ENCODE measurements at places on chromosomes 2 and 18.

GRCh38 chr2:235725841-235726240 is 232.0 kb downstream of the AGAP1 start:
- no peak for DNase-seq

DNA sequence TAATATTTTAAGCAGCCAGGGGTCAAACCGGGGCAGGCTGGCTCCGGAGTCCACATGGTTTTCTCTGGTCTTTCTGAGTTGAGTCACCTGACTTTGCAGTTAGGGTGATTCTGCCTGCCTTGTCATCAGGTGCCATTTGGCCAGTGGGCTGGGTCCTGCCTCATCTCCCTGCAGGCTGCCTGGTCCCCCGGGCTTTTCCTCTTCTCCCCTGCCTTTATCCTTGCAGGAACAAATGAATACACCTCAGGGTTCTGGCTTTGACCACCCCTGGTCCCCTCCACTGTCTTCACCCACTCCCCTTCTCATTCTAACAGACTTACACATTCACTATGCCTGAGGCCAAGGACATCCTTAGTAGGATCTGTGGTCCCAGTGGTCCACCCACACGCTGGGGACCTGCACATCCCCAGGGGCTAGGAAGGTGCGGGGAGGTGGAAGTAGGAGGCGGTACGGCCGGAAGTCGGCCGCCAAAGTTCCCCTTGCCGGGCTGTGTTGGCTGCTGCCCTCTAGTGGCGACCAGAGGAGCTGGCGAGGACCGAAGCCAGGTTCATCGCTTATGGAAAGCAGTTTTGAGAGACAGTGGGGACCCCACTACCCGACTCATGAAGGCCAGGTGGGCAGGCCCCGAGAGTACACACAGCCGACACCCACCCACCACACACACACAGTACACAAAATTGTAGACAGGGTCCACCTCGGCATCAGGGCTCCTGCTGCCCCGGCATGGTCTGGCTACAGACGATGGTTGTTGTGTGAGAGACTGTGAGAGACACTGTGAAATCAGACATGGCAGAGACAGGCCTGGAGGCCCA is 6.3 kb upstream of the TEX261 start:
- DNase-seq: peak; percentile 60

DNA sequence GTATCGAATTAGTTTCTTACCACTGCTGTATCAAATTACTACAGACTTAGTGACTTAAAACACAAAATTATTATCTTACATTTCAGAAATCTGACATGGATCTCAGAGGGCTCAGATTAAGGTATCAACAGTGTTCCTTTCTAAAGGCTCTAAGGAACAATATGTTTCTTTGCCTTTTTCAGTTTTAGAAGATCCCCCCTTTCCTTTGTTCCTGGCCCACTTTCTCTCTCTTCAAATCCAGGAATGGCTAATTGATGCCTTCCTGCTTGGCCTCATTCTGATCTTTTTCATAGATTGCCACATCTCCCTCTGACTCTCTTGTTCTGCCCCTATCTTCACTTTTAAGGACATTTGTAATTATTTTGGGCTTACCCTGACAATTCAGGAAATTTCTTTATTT is 65.7 kb downstream of the LRP1B start:
- DNase-seq: no peak

DNA sequence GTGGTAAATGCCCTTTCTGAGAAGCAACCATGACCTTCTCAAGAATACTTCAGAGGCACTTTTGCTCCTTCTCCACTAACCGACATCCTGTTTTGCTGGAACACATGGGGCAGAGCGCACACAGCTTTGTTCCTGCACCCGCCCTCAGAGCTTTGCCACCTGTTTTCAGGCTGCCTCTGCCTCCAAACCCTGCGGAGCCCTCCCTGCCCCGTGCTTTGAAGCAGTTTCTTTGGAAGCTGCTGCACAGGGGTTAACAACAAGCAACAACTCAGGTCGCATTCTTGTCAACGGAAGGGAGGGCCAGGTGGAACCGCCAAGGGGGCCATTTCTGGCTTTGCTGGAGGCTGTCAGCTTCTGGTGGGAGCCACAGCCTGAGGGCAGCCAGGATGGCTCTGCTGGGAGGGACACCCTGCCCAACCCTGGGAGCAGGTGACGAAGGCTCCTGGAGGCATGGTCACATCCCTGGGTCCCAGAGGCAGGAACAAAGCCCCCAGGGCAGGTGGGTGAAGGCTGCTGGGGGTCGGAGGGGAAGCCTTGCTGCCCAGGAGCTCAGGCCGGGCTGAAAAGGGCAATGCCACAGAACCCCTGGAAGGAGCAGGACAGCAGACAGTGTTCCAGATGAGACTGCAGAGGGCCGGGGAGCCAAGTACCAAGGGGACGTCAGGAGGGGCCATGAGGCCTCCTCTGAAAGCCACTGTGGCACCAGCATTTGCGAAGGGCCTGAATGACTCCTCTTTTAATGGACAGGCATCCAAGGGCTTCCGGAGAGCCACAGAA is 46.8 kb downstream of the MRPS5 start:
- DNase-seq: no peak

GRCh38 chr2:168097431-168097830 is 150.0 kb downstream of the STK39 start:
- DNase-seq: no peak

- no peak for DNase-seq
Observed at GRCh38 chr2:237602409-237602808, 11.9 kb upstream of the RAB17 start.

GRCh38 chr2:228649876-228650275 is 468.4 kb upstream of the SPHKAP start:
- no peak for DNase-seq

DNA sequence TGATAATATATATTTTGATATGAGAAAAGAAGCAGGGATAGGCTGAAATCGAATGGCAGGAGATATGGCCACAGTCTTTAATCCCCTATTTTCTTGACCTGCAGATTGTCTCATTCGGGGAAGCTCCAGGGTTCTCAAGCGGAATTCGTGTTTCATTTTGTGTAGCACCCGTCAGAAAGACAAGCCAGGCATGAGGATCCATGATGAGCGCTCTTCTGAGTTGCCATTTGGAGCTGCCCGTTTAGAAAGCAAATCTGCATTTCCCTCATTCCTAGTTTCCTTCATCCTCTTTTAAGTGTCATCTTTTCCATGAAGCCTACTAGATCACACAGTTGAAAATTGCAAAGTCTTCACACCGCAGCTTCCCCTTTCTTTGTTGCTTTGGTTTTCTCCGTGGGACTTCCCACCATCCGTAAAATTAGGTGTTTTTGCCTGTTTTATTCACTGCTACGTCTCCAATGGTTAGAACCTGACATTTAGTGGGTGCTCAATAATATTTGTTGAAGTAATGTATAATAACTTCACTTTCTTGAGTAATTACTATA is 16.9 kb downstream of the HNMT start:
- no peak for DNase-seq

- DNase-seq: peak; percentile 91
Observed at GRCh38 chr2:27703638-27704341, 40.1 kb downstream of the SLC4A1AP start.

- DNase-seq: no peak
Observed at GRCh38 chr2:15287447-15288184, 273.5 kb downstream of the NBAS start.

DNA sequence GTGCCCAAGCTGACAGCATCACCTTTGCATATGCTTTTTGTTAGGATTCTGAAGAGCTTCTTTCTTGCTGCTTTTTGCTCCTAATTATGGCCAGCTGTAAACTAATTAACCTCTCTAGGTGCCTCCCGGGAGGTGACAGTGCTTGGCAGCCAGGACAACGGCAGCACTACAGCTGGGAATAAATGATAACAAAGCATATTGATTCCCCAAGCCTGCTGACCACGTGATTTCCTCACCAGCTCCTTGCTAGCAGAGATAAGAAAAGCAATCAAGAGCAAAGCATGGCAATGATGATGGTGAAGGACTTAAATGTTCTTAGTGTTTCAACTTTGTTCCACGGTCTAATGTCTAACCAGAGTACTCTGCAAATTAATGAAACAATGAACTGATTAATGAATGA is 1074.4 kb upstream of the GYPC start:
- DNase-seq: no peak

GRCh38 chr2:55500025-55500424 is 19.5 kb upstream of the CFAP36 start:
- DNase-seq: peak; percentile 64

- peak; percentile 59 for DNase-seq
Observed at GRCh38 chr2:177143444-177143843, 69.2 kb upstream of the HNRNPA3 start.

DNA sequence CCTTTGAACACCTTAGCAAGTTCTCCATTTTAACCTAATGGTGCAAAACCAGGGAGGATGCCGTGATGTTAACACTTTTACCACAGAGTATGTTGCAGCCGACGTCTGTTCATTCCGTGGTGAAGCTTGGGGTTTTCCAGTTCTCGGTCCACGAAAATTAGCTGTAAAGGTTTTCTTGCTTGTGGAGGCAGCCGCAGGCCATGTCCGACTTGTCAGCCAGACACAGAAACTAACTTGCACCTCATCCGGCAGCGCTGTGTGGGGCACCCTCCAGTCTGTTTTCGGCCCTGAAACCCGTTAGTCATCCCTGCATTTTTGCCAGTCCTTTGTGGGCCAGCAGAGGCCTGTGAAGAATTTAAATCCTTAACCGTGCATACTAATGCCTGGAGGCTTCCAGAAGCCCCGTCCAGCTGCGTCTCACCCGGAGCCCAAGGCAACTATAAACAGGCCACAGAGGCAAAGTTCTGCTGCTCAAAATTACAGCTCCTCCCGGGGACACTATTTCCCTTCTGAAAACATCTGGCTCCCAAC is 70.6 kb downstream of the SH3YL1 start:
- DNase-seq: no peak

DNA sequence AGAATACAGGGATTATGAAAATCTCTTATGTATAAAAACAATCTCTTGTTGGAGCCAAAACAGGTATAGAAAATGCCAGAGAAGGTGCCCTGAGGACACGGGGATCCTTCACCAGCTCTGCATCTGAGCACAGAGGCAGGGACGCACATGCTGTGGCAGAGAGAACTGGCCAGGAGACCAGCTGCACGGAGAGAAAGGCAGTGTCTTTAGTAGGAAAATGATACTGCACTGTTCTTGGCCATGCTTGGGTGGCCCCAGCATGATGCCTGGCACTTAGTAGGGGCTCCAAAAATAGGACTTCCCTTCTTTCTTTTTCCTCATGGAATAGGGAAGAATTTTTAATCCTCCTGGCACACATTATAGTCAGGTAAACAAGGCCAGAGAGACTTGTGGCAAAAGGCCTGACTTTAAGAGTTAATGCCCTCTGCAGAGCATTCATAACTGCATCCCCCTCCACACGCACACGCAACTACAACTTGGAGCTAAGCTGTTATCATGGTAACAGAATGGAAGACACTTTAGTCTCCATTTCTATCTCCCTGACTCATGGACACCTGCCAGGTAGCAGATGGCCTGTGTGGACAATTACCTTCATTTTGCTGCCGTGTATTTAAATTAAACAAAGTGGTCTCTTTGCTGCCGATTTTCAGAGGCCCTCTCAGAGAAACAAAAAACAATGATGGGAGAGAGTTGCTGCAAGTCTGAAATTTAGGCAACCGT is 59.7 kb upstream of the DNMT3A start:
- DNase-seq: no peak

- peak; percentile 40 for DNase-seq
Observed at GRCh38 chr18:74252039-74252395, 39.7 kb downstream of the CYB5A start.

GRCh38 chr2:75894170-75894569 is 183.5 kb upstream of the GCFC2 start:
- DNase-seq: no peak

GRCh38 chr2:234403074-234403473 is 93.8 kb downstream of the ARL4C start:
- peak; percentile 19 for DNase-seq

DNA sequence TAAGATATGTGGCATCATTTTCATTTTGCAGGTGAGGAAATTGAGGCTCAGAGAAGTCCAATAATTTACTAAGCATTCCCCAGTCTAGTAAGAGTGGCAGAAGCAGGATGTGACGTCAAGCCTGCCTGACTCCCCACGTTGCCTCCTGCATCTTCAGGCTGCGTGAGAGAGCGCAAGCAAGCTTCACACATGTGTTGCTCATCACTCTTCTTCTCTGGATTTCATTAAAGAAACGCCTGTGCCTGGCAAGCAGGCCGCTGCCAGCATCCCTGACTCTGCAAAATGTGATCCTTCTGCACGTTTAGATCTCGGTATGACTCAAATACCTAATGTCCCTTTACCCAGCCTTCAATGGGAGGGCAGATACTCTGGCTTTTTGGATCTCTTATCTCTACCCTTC is 96.8 kb downstream of the PRKCE start:
- peak; percentile 56 for DNase-seq

DNA sequence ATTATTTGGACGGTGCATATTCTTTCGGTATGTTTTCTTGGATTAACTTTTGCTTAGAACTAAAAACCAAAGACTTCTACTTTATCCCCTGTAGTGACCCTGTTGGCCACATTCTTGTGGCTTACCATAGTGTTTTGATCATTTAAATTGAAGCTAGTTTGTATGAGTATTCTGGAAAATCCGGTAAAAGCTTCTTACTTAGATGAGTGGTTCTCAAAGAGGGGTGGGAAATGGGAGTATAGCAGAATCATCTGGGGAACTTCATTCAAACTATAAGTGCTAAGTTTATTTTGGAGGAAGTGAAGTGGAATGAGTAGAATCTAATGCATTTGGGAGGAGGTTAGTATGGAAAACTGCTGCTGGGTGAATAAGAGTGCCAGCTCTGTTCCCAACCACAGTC is 3.8 kb downstream of the PPP1CB start:
- DNase-seq: peak; percentile 76

DNA sequence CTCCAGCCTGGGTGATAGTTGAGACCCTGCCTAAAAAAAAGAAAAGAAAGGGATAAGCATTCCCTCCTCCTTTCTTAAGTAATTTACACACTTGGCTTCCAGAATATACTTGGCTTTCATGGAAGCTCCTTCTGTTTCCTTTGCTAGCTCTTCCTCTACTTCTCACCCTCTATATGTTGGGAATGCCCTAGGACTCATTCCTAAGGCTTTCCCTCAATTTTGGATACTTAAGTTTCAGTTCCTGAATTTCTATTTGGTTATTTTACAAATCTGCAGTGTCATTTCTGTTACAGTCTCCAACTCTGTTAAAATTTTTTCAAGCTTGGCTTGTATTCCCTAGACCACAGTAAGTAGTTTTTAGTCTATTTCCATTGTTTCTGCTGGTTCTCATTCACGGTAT is 23.6 kb downstream of the SP3 start:
- DNase-seq: no peak

- peak; percentile 17 for DNase-seq
Observed at GRCh38 chr2:159736048-159736447, 23.7 kb downstream of the MARCHF7 start.

- peak; percentile 43 for DNase-seq
Observed at GRCh38 chr2:102018823-102019445, 27.2 kb downstream of the IL1R2 start.

Measured in astrocyte of the spinal cord (primary cell).